ENCODE measurements at places on chromosomes 16 and 17. TPM values are rescaled to one million over a fixed set of nuclear protein-coding genes. Genes with fewer than 3 reads are reported as not detected.

The TNP2 gene
- not detected for total RNA-seq

GRCh38 chr17:50328363-50329325 lies 17.3 kb upstream of the XYLT2 start:
- no peak for DNase-seq
- H3K4me1 ChIP-seq = no peaks in the 10 kb centered on the region
- H3K4me3 ChIP-seq = no peak overlapping the region
- no peaks in the 10 kb centered on the region for H3K36me3 ChIP-seq
- H3K27ac ChIP-seq = no peak overlapping the region
- H3K27me3 ChIP-seq = no peaks in the 10 kb centered on the region

GRCh38 chr16:67226295-67226803 lies 581 bp upstream of the TMEM208 start:
- no peaks in the 10 kb centered on the region for H3K27me3 ChIP-seq
- no peak for DNase-seq
- H3K36me3 ChIP-seq = peaks cover 14% of the 10 kb centered on the region
- H3K27ac ChIP-seq = peak overlapping the region; percentile 34
- peaks cover 25% of the 10 kb centered on the region for H3K4me1 ChIP-seq

- H3K27me3 ChIP-seq = no peaks in the 10 kb centered on the region
- H3K4me3 ChIP-seq = no peak overlapping the region
- DNase-seq = no peak
- H3K27ac ChIP-seq = no peak overlapping the region
Observed at GRCh38 chr16:12132290-12132689, 155.8 kb downstream of the SNX29 start.

Data from body of pancreas (tissue), 4 donors.